ENCODE measurements at places on chromosomes 4 and X.
A peak's percentile ranks its signal among the peaks of the same experiment; 100 is the strongest.

- DNase-seq, result no peak
Observed at GRCh38 chrX:23578079-23578478, 89.2 kb upstream of the PRDX4 start.

DNA sequence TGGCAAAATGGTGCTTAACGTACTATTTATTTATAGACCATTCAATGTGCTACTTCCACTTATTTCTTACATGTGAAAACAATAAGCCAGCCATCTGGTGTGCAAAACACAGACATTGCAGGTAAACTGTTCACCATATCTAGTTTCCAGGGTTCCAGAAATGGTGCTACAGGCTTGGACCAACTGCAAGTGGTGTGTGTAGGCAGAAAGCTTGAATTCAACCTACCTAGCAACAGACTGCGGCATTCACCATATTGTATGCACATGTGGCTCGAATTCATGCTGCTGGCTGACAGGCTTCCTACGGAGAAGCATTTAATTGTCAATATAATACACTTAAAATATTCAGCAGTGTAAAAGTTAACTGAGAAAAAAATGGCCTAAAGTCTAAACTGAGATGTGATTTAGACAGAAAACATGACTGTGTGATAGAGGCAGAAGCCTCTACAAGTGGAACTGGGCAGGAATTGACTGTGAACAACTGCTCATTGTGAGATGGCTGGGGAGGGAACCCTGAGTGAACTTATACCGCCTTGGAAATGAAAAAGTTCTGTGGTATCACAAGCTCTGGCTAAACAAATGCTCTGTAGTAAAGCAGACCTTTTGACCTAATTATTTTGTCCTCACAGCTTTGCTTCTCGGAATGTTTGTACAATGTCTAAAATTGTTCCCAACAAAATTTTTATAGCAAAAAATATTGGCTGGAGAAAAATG lies 434.7 kb downstream of the GRIA2 start:
- no peak for DNase-seq

DNA sequence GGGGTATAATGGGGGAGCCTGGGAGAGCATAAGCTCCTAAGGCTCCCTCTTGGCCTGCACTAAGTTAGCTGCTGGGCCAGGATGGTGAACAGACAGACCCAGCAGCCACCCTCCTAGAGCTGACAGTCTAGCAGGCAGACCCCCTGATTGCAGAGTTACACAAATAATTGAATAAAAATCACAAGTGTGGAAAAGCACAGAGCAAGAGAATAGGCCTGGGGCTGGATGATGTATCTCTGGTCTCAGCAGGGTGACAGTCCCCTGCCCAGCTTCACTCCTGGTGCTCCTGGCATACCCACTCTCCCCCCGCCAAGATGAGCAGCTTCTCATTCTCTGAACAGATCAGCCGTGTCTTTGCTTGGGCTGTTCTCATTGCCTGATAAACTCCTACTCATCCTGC lies 86.1 kb upstream of the STX18 start:
- no peak for DNase-seq

DNA sequence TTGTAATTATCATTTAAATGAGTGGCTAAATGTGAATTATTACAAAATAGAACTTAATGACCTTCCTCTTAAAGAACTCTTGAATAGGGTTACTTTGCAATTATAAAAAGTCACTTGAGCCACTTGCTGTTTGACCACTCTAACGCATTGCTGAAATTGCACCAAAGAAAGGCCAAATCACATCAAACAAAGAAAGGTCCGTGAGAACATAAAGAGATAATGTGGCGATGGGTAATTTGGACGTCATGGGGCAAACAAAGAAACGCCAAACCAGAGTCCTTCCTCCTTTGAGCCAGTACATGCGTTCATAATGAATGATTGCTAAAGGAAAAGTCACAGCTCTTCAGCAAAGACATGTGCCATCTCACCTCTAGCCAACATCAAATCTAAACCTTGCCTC lies 229.8 kb upstream of the STS start:
- DNase-seq, result no peak

DNA sequence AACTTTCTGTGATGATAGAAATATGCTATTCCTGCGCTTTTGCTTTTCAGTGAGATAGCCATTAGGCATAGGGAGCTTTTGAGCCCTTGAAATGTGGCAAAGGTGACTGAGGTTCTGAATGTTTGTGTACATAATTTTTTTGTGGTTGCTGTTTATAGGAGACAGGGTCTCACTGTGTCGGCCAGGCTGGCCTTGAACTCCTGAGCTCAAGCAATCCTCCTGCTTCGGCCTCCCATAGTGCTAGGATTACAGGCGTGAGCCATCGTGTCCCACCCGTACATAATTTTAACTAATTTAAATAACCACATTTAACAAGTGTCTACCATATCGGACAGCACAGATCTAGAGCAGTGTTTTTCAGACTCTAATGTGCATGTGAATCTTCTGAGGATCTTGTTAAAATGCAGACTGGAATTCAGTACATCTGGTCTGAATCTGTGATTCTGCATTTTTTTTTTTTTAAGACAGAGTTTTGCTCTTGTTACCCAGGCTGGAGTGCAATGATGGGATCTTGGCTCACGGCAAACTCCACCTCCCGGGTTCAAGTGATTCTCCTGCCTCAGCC lies 45.3 kb downstream of the CASP6 start:
- no peak for DNase-seq

GRCh38 chrX:68112321-68112720 lies 321.0 kb downstream of the OPHN1 start:
- DNase-seq, result no peak

DNA sequence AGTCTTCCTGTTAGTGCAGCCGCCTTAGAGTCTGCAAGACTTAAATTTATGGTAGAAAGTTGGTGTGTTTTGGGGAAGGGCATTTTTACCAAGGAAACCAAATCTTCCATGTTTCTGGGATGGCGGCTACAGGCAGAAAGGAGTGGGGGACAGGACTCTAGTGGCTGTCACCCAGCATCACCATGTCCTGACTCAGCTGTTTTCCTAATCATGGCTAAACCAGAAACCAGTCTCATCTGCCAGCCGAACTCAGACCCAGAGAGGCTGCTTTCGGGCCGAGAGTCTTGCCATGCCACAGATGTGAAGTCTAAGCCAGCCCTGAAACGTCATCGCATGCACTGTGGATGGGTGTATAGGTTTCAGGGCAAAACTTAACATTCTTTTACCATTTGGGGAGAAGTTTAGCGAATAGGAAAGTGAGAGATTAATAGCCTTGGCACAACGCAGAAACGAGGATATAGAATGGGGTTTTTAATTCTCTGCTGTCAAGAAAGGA lies 109.6 kb downstream of the ENPP6 start:
- DNase-seq, result no peak

GRCh38 chrX:63561425-63561824 lies 210.3 kb upstream of the SPIN4 start:
- DNase-seq, result peak; percentile 11

- no peak for DNase-seq
Observed at GRCh38 chr4:42658261-42658660, 1.4 kb upstream of the ATP8A1 start.

DNA sequence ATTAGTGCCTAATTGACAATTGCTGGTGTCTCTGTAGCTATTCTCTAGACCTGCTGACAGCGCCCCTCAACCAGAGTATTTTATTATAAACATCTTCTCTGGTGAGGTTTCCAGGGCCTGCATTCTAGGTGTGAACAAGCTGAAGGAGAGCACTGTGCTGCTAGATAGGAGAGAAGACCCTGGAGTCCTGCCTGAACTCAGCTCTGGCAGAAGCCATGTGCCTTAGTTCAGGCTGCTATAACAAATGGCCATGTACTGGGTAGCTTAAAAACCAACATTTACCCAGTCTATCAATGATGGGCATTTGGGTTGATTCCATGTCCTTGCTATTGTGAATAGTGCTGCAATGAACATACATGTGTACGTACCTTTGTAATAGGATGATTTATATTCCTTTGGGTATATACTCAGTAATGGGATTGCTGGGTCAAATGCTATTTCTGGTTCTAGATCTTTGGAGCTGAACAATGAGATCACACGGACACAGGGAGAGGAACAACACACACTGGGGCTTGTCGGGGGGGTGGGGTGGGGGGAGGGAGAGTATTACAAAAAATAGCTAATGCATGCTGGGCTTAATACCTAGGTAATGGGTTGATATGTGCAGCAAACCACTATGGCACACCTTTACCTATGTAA lies 185.5 kb upstream of the CPEB2 start:
- DNase-seq, result no peak

DNA sequence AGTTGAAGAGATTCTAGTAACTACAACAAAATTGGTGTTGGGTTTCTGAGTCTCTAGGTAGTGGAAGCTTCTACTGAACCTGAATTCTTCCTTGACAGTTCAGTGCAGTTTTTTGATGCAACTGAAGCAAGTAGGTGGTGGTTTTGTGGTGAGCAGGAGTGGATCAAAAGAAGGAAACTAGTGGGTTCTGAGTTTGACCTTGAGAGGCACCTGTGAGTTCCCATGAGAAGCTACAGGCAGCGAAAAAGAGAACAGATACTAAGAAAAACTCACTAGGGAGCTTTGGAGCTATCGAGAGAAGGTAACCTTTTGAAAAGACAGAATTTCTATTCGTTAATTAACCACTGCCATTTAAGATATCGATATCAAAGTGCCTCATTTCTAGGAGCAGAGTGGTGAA lies 145.2 kb downstream of the PDHA2 start:
- DNase-seq, result no peak

DNA sequence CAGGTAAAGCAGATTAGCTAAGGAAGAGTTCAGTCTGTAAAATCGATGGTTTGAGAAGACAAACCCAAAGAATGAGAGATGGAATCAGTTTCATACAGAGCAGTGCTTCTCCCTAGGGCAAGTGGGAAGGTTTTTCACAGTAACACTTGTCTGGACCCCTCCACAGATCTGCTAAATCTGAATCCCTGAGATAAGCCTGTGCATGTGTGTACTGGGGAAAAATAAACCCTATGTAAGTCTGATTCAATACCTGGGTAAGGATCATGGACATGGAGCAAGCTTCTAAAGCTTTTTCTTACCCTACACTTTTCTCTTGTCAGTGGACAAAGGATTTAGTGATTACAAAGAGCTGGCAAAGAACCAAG lies 13.6 kb downstream of the ELOVL6 start:
- no peak for DNase-seq

- DNase-seq, result no peak
Observed at GRCh38 chr4:87044511-87045233, 109.9 kb downstream of the AFF1 start.

DNA sequence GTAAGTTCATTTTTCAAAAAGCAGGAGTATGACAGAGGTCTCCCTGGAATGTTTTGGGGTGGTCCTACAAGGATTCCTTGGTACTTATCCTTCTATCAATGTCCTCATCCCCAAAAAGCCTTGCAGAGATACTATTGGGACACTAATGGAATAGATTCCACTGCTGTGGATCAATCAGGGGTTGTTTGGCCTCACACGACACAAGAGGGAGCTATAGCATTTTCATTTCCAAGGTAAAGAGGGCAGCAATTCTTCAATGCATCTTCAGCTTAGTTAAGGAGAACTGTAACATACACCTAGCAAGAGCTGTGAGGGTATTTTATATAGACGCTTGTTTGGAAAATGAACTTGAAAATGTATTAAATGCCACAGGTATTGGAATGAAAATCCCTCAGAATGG lies 50.9 kb downstream of the USP26 start:
- no peak for DNase-seq

DNA sequence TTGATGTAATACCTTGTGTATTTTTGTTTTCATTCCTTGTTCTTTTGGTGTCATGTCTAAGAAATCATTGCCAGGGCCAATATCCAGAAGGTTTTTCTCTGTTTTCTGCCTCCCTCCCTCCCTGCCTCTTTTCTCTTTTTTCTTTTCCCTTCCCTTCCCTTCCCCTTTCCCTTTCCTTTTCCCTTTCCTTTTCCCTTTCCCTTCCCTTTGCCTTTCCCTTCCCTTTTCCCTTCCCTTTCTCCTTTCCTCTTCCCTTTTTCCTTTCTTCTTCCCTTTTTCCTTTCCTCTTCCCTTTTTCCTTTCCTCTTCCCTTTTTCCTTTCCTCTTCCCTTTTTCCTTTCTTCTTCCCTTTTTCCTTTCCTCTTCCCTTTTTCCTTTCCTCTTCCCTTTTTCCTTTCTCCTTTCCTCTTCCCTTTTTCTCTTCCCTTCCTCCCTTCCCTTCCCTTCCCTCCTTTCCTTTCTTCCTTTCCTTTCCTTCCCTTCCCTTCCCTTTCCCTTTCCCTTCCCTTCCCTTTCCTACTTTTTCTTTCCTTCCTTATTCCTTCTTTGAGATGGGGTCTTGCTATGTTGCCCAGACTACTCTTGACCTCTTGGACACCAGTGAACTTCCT lies 646.1 kb downstream of the RAPGEF2 start:
- no peak for DNase-seq

GRCh38 chr4:166301266-166301665 lies 428.2 kb downstream of the TLL1 start:
- no peak for DNase-seq

DNA sequence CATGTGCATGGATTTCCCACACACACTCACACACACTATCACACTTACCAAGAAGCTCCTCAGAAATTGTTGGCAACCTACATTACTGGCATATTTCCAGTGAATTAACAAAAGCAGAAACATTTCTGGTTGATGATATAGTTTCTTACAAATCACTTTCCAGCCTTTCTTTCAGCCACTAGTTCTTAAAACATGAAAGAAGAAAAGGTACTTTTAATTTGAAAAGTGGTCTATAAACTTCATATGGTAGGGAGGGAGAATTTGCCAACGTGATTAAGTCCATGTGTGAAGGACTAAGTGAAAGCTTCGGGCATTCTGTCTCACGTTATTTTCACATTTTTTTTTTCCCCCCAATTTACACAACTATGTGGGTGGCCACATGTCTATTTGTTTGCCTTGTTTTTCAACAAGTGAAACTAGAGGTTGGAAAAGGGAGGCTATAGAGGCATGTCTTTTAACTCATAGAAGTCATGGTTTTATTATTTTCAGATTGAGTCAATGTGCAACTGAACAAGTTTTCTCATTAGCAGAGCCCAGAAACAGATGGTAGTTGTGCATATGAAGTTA lies 832.1 kb upstream of the INTU start:
- no peak for DNase-seq

DNA sequence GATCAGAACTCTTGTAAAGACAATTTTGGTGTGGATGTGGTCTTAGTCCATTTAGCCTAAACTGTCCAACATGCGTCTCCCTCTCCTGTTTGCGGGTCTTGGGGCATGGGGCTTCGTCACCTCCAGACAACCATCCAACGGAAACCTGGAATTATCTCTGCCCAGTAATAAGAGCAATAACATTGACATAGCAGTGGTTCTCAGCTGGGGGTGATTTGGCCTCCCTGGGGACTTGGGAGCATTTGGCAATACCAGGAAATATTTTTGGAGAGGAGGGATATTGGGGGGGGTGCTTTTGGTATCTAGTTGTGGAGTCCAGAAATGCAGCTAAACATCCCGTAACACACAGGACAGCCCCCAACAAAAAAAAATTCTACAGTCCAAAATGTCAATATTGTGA lies 47.2 kb downstream of the SEL1L3 start:
- no peak for DNase-seq
